Stimulated activated CD4-positive, alpha-beta T cell treated with anti-CD3 and anti-CD28 coated beads, Interleukin-1b, Interleukin-23, amount 100 ng/mL, for 48 hours (primary cell): ENCODE measurements at places on chromosomes 6 and 20.

DNA sequence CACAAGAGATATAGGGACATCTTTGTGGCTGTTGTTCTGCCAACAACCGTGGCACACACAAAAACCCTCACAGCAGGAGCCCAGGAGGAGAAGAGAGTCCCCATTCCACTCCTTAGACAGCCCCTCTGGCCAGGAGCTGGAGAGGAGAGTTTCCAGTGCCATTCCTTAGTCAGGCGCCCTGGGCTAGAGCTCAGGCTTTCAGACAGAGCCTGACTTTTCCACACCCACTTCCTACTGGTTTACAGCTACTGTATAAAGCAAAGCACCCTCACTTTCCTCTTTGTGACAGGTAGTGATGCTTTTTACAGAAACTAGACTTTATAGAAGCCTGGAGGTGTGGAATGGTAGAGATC is 145.9 kb downstream of the SYCP2 start:
- DNase-seq = no peak

DNA sequence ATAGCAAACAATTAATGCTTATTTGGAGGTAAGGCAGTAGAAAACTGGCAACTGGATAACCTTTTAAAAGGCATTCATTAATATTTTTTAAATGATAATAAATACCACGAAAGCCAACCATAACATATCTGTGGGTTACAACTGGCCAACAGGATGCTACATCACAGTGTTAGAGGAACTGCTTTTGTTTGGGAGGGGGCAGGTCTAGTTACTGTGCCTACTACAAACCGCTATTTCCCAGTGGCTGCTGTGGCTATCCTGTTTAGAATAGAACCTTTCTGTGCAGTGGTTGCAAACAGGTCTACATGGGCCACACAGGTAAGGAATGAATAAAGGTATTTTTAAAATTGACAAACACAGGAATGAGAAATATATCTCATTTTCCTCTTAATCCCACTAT is 976 bp downstream of the PIGT start:
- DNase-seq = no peak

DNA sequence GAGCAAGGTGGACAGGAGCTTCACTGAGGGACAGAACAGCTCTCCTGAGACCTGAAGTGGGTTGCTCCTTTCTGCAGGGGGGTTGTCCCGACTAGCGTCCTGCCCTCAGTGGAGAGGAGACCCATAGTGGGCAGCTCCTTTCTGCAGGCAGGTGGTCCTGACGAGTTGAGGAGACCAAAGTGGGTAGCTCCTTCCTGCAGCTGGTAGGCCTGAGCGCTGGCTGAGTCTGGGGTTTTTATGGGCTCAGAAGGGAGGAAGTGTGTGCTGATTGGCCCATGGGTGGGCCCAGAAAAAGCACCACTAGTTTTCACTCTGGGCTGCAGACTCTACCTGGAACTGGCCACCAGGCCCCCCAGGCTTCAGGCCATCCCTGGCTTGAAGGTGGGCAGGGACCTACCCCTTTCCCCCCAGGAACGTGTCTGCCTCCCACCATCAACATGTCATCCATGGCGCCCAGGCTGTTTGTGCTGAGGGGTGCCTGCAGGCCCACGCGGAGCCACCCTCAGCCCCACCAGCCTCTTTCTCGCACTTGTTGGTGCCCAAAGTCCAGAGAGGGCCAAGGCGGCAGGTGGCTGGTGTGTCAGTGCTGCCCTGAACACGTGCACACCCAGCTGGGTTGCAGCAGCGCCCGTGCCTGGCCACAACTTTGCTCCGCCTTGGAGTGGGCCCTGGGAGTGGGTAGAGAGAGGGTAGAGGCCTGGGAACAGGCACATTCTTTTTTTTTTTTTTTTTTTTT is 1.6 kb upstream of the DEK start:
- DNase-seq = no peak

GRCh38 chr6:166569206-166569605 is 17.3 kb downstream of the RAMACL start:
- DNase-seq = no peak

GRCh38 chr6:52840763-52841585 is at the start of gene GSTA5:
GSTA5 (minus strand) TSS chr6:52840813.
- no peak for DNase-seq

DNA sequence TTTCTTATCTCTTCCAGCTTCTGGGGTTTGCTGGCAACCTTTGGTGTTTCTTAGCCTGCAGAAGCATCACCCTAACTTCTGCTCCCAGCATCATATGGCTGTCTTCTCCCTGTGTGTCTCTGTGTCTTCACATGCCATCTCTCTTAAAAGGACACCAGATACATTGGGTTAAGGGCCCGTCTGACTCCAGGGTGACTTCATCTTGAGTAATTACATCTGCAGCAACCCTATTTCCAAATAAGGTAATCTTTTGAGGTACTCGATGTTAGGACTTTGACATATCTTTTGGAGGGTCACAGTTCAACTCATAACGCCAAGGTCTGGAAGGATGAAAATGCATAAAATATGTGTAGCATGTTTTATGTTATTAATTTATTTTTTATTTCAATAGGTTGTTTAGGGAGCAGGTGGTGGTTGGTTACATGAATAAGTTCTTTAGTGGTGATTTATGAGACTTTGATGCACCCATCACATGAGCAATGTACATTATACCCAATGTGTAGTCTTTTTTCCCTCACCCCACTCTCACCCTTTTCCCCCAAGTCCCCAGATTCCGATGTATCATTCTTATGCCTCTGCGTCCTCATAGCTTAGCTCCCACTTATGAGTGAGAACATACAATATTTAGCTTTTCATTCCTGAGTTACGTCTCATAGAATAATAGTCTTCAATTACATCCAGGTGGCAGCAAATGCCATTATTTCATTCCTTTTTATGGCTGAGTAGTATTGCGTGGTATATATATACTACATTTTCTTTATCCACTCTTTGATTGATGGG is 131.1 kb downstream of the TBXT start:
- DNase-seq = no peak

DNA sequence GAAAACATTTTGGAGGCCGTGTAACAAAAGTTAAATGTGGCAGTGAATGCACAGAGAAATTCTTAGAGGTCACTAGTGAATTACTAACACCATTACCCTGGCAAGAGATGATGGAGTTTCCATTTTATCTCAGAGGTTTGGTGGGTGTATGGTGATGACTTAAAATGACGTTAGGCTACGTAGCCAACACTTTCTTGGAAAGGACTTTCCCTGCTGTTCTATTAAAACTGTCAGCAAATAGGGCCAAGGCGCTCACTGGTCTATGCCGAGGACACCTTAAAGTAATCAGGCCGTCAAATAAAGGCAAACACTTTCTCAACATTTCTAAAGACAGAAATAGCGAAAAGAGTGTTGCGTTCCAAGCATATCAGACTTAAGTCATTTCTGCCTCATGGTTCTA is 160.8 kb downstream of the GMPR start:
- no peak for DNase-seq

DNA sequence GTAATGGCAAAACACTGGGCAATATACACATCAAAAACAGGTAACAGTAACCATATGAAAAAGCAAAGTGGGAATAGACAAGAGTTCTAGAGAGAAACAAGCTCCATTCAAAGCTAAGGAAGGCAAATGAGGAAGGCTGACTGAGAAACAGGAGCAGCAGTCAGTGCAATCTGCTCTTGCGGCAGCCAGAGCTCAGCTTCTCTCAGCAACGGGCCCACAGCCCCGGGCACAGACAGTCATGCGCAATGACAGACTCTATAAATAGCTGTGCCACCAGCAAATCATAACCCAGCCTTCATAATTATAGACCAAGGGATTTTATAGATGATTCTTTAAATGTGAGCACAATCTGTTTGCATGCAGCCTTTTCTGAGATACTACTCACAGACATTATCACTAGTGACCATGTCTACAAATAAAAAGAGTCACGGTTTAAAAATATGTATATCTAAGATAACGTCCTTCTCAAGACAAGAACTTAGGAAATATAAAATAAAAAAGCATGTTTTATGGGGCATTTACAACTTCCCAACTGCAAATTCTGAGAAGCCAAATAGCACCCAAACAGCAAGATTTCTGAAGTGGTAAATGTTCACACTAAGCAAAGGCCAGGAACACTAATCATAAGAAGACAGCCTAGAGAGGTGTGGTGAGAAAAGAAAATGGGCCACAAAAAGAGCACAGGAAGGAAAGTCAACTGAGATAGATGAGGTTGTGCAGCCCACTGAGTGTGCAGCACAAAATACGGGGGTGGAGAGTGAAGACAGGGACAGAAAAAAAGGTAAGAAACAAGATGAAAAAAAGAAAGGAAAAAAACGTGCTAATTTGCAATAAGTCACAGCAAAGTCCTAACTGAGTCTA is 39.9 kb upstream of the BEND6 start:
- no peak for DNase-seq

GRCh38 chr6:21595285-21596144 is 2.0 kb downstream of the SOX4 start:
- DNase-seq = no peak

GRCh38 chr20:59120919-59121318 is 42.7 kb upstream of the ZNF831 start:
- no peak for DNase-seq

DNA sequence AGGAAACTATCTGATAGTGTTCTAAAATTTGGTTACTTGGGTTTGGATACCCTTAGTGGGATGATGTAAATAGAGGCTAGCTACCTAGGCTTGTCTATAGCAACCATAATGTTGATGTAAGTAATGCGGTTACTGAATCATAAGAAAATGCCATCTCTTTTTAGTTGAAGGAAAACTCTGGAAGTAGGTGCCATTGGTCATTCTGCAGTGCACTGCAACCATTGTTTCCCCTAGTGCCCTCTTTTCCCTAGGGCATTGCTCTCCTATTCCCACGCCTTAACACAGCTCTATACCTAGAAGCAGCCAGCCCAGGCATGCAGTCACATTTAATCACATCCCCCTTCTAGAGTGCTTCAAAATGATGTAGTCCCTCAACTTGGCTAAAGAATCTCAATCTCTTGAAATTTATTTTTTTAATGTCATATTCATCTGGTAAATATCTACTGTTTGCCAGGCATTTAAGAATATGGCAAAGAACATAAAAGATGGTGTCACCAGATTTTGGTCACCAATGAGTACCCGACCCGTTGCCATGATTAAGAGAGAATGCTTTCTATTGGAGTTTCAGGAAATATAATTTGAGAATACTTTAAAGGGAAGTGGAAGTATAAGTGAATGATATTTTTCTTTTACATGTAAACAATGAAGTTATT is 10.4 kb downstream of the LOC128125822 start:
- no peak for DNase-seq

DNA sequence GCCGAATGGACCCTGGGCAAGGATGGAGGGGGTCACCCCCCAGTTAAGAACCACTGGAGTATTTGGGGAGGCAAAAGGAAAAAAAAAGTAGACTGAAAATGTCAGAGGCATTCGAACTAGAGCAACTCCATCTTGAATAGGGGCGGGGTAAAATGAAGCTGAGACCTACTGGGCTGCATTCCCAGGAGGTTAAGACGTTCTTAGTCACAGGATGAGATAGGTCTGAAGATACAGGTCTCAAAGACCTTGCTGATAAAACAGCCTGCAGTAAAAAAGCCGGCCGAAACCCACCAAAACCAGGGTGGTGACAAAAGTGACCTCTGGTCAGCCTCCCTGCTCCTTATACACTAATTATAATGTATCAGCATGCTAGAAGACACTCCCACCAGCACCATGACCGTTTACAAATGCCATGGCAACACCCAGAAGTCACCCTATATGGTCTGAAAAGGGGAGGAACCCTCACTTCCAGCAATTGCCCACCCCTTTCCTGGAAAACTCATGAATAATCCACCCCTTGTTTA is 70.4 kb upstream of the KCNG1 start:
- DNase-seq = no peak

DNA sequence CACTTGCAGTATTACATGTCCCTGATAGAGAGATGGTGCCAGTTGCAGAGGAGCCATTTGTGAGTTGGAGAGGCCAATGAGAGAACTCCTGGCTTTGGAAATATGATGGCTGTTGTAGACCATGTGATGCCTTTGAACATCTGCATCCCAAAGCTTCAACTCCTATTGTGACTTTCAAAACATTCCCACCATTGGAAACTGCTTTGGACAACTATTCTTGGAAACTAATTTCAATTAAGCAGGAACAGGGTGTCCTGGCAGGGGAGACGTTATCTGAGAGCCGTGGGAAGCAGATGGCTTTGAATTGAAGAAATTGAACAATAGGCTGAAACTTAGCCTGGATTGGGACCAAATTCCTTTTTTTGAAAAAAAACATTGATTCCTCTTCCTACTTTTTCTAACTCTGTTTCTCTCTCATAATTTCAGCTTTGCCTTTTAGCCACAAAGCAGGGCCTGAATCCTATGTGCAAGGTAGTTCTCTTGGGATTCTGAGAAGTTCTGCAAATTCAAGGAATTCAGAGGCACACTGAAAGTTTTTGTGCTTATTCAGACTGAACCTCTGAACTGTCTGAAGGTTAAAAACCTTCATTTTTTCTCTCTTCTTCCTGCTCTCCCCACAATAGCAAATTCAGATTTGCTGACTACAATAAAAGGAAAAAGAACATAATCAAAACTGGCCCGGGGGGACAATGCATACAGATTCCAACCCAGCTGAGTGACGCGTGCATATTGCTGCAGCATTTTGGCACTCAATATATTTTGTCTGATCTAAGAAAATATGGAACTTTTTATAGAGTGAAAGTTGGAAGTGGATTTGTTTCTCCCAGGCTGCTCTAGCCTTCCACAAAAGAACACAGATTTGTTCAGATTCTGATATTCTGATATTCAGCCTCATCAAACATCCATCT is 720.4 kb upstream of the CHD6 start:
- DNase-seq = no peak

DNA sequence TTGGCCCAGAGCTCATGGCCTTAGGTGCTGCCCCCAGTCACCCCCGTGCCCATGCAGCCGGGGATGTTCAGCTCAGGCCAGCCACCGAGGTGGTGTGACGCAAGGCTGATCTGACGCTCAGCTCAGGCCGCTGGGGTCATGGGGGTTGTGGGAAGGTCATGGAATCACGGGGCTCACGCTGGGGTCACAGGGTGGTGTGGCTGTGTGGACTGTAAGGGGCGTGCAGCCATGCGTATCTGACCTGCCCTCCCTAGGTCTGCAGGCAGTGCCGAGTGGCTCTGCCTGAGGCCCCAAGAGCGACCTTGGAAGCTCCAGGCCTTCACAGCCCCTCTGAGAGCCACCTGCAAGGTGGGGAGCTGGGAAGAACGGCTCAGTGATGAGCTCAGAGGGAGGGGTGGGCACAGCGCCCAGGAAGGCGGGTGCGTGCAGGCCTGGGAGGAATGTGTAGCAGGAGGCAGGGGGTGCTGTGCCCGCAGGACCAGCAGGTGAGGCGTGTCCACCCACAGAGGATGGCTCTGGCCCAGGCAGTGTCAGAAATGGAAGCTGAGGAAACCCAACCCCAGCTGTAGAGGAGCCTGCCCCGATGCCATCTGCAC is 27.8 kb downstream of the CHRNA4 start:
- DNase-seq = no peak

- no peak for DNase-seq
Observed at GRCh38 chr6:13445005-13445743, 42.2 kb downstream of the GFOD1 start.

DNA sequence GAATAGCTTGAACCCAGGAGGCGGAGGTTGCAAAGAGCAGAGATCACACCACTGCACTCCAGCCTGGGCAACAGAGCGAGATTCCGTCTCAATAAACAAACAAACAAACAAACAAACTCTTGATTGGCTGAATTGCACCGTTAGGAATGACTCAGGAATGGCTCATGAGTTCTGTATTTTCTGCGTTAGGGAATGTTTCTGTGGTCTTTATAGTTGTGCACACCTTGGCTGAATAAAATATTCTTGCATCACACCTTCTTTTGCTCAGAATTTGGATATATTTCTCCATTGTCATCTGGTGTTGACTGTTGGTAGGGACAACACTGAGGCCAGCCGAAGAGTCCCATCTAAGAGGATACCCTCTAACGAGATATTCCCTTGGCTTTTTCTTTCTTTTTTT is 19.6 kb upstream of the PI16 start:
- no peak for DNase-seq

- DNase-seq = no peak
Observed at GRCh38 chr6:137487869-137488149, 6.4 kb downstream of the OLIG3 start.
